ENCODE measurements at places on chromosomes 2 and 18.

- H3K36me3 ChIP-seq = no peaks in the 10 kb centered on the region
- H3K4me3 ChIP-seq = no peak overlapping the region
- peaks cover 33% of the 10 kb centered on the region for H3K27me3 ChIP-seq
- H3K27ac ChIP-seq = no peak overlapping the region
- no peaks in the 10 kb centered on the region for H3K4me1 ChIP-seq
Observed at GRCh38 chr2:74560591-74560990, 6.1 kb downstream of the DOK1 start.

GRCh38 chr18:9653390-9653789 lies 39.0 kb upstream of the PPP4R1 start:
- no peaks in the 10 kb centered on the region for H3K36me3 ChIP-seq
- H3K27ac ChIP-seq = no peak overlapping the region

DNA sequence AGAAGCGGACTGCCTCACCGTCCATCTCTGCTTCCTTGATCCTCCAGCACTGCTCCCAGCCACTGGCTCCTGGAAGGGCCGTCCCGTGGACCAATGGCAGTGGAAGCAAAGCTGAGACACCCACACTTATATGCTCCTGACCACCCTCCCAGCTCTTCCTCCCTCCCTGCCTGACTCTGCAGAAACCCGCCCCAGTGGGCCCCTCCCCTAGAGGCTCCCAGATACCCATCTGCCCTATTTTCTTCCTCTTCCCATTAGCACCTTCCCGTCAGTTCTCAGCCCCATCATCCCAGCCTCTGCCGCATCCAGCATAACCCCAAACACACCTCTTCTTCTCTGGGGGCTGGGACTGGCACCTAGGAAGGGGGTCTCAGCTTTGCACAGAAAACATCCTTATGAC lies at the start of gene CLEC4F:
TSS of gene CLEC4F (minus strand) at position 101 of the 400 bp plus-strand sequence. CDS start at position 25, 76 bp downstream.
- no peak within 1 kb of the TSS for H3K27ac ChIP-seq
- DNase-seq = no peak
- H3K4me3 ChIP-seq = no peak within 1 kb of the TSS
- no peaks in the 10 kb centered on the region for H3K36me3 ChIP-seq
- no peaks in the 10 kb centered on the region for H3K4me1 ChIP-seq

DNA sequence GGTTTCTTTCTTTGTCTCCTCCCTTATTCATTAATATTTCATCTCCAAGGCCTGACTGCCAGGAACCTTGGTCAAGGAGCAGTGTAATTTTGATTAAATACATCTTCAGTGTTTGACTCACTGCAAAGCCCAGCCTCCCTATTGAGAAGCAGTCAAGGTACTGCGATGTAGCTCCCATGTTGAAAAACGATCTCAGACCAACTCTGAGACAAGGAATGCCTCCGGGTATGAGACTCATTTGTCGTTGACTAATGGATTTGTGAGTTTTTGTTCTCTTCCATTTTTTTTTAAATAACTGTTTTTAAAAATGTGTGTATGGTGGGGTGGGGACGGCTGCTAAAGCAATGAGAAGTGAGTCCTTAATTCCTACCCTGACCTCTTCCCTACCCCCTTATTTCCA lies 361.6 kb downstream of the SOX11 start:
- no peaks in the 10 kb centered on the region for H3K4me1 ChIP-seq
- H3K36me3 ChIP-seq = no peaks in the 10 kb centered on the region

DNA sequence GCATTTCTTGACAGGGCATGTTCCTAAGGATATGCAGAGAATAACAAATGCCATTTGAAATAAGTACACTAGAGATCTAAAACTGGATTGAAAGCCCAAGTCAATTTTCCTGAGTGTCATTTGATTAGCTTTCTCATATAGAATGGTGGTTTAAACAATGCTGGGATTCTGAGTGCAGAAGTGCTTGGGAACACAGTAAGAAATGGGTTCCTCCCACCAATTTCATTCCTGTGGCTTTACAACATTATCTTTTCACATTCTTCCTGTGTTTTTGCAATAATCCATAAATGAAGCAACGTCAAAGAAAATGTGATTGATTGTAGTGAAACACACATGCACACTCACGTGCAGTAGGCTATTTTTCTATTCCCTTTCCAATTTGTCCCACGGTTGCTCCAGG lies 1858.4 kb upstream of the PIK3C3 start:
- H3K27ac ChIP-seq = no peak overlapping the region
- no peaks in the 10 kb centered on the region for H3K27me3 ChIP-seq
- H3K4me3 ChIP-seq = no peak overlapping the region
- H3K4me1 ChIP-seq = no peaks in the 10 kb centered on the region
- no peaks in the 10 kb centered on the region for H3K36me3 ChIP-seq

GRCh38 chr2:12243381-12243780 lies 473.4 kb upstream of the TRIB2 start:
- H3K4me3 ChIP-seq = no peak overlapping the region
- no peak overlapping the region for H3K27ac ChIP-seq
- H3K4me1 ChIP-seq = no peaks in the 10 kb centered on the region
- H3K27me3 ChIP-seq = no peaks in the 10 kb centered on the region
- no peak for DNase-seq

GRCh38 chr2:205188239-205189138 lies 493.8 kb upstream of the NRP2 start:
- H3K36me3 ChIP-seq = no peaks in the 10 kb centered on the region
- H3K4me1 ChIP-seq = no peaks in the 10 kb centered on the region
- no peaks in the 10 kb centered on the region for H3K27me3 ChIP-seq
- H3K4me3 ChIP-seq = no peak overlapping the region
- peak; percentile 65 for DNase-seq

DNA sequence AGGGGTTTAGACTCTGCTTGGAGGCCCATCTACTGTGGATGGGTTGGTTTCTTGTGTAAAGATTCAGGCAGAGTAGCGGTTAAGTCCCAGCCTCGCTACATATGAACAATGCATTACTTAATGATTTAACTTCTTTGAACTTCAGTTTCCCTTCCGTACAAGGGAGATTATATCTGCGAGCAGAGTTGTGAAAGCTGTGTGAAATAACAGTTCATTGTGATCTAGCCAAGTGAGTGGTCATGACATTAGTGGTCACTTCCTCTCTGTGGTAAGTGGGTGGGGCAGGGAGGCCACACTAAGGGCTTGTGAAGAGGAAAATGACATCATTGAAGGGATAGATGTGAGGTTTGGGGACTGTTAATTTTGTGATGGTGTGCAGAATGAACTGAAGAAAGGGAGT lies 14.1 kb upstream of the MEX3C start:
- H3K4me3 ChIP-seq = no peak overlapping the region
- peak; percentile 16 for DNase-seq
- H3K36me3 ChIP-seq = no peaks in the 10 kb centered on the region
- peaks cover 18% of the 10 kb centered on the region for H3K4me1 ChIP-seq
- no peaks in the 10 kb centered on the region for H3K27me3 ChIP-seq

DNA sequence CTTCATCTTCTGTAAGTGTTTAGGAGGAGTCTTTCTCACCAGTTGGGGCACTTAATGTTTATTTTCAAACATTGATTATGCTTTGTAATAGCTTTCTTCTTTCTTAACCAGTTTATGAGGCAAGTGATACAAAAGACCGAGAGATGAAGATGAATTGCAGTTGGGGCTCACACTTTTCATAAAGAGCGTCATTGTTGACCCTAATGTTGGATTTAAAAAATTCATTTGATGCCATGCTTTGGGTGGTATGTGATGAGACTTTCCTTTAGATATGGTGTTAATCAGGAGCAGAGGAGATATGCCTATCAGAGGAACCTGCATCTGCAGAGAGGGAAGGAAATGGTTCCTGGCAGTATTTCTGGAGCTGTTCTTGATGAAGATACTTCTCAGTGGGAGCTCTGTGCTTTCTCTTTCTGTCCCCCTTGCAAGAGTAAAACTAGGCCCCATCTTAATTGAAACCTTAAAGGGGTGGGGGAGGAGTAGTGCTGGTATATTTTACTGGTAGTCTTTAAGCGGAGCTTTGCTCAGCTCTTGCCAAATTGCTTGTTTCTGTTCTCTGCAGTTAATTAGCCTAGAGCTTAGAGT lies 2.3 kb downstream of the EML4 start:
- no peak overlapping the region for H3K27ac ChIP-seq
- H3K36me3 ChIP-seq = no peaks in the 10 kb centered on the region
- no peak overlapping the region for H3K4me3 ChIP-seq
- no peak for DNase-seq
- H3K4me1 ChIP-seq = peaks cover 47% of the 10 kb centered on the region

- H3K27me3 ChIP-seq = no peaks in the 10 kb centered on the region
- H3K4me1 ChIP-seq = no peaks in the 10 kb centered on the region
- H3K36me3 ChIP-seq = no peaks in the 10 kb centered on the region
- no peak overlapping the region for H3K4me3 ChIP-seq
- no peak for DNase-seq
- no peak overlapping the region for H3K27ac ChIP-seq
Observed at GRCh38 chr18:33022370-33022769, 249.5 kb upstream of the KLHL14 start.

DNA sequence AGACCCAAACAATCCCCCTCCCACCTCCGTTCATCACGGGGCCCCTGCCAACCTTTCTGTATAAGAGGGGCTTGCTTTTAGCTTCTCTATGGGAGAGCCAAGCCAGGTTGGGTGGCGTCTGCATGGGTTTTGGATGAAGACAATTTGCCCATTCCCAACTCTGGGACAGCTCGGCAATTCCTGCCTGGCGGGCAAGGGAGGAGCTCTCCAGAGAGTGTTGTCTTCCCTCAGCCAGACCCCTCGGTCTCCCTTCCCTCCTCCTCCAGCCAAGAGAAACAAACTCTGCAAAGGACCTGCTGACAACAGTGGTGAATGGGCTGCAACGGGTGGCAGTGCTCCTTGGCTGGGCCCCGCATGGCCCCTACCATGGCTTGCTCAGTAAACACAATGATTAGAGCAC lies 267.2 kb upstream of the HDAC4 start:
- DNase-seq = no peak
- no peak overlapping the region for H3K27ac ChIP-seq
- H3K4me3 ChIP-seq = no peak overlapping the region
- H3K36me3 ChIP-seq = no peaks in the 10 kb centered on the region

DNA sequence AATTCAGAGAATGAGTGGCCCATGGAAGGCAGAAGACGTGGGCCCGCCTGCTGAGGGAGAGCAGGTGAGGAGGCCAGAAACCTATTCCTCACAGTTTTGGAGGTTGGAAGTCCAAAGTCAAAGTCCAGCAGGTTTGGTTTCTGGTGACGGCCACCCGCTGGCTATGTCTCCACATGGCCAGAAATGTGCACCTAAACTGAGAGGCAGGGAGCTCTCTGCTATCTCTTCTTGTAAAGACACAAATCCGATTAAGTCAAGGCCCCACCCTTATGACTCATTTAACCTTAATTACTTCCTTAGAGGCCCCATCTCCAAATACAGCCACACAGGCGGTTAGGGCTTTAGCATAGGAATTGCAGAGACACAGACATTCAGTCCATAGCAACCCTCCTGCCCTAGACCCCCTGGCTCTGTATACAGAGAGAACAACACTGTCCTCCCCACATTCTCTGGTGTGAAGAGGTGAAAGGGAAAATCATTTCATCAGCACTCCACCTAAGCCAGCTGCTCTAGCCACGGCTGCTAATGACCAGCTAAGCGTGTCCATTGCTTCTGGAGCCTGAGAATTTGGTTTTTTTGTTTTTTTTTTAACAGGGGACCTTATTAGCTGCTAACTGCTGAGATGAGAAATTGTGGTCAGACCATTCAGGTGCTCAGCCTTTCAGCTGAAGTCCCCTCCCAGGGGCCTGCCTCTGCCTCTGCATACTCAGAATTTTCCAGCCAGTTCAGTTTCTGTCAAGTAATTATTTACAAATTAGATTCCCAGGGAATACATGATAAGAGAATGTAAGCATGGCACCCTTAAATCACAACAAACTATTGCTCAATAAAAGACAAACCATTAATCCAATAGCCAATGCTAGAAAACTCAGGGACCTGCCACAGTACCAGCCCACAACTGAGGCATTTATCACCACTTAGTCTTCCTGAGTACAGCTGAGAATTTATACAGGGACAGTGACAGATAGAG lies 368.7 kb upstream of the ID2 start:
- peaks cover 6% of the 10 kb centered on the region for H3K4me1 ChIP-seq
- H3K27me3 ChIP-seq = no peaks in the 10 kb centered on the region
- no peak overlapping the region for H3K27ac ChIP-seq
- no peaks in the 10 kb centered on the region for H3K36me3 ChIP-seq
- H3K4me3 ChIP-seq = no peak overlapping the region
- no peak for DNase-seq

- H3K4me3 ChIP-seq = peak overlapping the region; percentile 50
- no peak overlapping the region for H3K27ac ChIP-seq
- H3K36me3 ChIP-seq = no peaks in the 10 kb centered on the region
- DNase-seq = no peak
- H3K4me1 ChIP-seq = peaks cover 10% of the 10 kb centered on the region
- H3K27me3 ChIP-seq = no peaks in the 10 kb centered on the region
Observed at GRCh38 chr2:154455166-154455565, 243.3 kb upstream of the KCNJ3 start.

Data from heart right ventricle (tissue), 16 donors.